ENCODE measurements at places on chromosomes 5 and 9.

DNA sequence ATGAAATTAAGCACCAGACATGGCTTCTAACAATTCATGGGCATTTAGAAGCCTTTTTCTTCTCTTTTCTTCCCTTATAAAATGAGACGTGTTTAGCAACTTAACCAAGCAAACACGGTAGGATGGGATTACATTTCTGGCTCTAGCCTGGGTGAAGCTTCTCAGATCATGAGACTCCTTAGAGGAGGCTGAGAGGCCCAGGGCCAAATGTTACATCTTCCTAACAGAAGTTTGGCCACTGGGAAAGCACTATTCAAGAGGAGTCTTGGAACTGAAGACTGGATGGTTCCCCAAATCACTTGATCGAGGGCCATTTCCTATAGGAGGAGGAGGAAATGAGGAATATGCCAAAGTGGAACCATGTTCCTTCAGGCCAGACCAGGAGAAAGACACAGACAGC, 1.9 kb downstream of the GABRP start:
- no peak for DNase-seq

- DNase-seq = no peak
Measured at GRCh38 chr5:24183981-24184380, 460.8 kb downstream of the CDH10 start.

DNA sequence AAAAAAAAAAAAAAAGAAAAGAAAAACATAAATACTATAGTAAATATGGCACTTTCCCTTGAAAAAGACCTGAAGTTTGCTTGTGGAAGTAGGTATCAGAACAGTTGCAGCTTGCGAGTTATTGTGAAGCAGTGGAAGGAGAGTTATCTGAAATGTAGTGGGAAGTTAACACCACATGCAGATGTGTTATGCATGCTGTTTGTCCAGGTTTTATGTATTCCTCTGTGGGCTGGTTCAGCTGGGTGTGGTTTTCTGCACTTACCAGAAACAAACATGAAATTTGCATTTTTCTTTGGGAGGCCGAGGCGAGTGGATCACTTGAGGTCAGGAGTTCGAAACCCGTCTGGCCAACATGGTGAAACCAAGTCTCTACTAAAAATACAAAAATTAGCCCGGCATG, 42.1 kb upstream of the CTNNA1 start:
- no peak for DNase-seq

DNA sequence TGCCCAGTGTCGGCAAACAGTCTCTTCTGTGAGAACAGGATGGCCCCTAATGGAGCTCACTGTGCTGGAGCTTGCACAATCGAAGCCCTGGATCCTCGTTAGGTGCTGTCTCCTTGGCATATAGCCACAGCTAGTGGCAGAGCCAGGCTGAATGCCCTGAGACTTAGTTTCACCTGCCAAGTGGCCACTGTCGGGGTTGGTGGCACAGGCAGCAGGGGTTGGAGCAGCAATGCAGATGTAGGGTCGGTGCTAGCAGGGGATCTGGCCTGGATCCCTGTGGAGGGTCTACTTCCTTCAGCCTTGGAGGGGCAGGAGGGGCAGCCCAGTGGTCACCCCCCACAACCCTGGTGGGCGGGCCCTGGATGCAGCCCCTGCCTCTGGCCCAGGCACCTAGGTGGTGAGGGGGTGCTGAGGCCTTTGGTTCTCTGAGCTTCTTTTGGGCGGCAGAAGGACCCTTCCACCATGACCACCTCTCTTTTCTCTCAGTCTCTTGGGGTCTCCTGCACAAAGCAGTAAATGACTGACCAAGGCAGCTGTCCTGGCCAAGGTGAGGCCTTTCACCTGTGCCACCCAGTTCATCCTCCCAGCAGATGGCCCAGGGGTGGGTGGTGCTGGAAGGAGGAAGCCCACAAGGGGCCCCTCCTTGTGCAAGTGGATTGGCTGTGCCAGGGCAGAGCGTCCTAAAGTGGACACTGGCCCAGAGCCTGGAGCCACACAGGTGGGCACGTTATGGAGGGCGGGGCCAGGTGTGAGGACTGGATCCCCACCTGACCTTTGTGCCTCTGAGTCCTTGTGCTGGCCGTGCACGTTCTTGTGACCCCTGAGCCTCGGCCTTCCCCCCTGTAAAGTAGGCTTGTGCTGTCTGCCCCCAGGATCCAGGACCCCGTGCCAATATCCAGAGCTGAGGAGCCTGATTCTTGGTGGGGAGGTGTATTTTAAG, 44.8 kb downstream of the PHF2 start:
- no peak for DNase-seq

DNA sequence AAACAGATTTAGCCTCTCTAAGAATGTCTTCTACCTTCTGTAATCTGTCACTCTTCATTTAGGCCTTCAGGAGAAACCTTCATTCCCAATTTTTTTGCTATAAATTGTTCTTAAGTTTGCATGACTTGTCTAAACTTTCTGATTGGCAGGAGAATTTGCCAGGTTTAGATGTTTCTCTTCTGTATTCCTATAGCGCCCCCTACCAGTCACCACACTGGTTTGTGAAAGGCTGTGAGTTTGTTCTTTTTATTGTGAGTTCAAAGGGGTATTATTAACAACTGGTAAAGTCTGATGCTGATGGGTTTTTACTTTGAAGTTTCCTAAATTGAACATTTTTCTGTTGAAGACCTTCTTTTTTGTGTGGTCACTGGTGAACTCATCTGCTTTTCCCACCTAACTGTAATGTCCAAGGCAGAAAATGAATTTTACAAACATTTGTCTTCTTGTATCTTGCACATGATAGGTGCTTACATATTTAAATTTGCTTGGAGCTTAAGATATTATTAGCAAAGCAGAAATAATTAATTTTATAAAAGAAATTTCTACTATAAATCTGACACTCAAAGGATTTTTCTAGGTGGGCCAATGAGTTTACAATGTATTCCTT, 18.4 kb upstream of the F2RL2 start:
- DNase-seq = no peak

DNA sequence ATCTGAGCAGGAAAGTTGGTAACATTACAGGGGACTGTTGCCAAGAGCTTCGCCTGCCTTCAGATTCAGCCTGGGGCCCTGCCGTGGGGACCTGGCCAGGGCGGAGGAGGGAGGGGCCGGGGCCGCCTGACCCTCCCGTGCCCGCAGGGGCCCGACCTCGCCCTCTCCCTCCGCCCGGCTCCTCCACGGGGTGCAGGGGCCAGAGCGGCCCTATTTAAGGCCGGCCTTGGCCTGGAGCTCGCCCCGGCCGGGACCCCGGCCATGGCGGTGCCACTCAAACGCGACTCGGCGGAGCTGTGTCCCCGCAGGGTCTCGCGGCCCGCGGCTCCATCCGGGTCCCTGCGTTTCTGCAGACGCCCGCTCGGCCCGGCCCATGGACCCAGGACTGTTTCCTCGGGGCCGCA, 757 bp downstream of the TMEM250 start:
- no peak for DNase-seq

DNA sequence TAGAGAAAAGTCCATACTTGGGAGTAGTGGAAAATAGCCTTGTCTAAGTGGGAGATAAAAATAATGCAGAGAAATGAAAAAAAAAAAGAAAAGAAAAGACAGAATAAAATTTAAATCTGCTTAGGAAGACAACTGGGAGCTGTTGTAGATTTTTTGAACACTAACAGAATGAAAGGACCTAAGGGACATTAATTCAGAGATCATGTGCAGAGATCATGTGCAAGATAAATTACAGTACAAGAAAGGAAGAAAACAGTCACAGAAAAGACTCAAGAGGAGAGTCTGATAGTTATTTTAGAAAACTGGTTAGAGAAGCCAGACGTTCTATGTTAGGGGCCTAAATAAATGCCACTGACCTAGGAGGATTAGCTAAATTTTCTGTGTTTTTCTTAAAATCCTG, 1226.8 kb upstream of the NUDT12 start:
- no peak for DNase-seq

- no peak for DNase-seq
Measured at GRCh38 chr5:56161439-56161823, 71.7 kb downstream of the ANKRD55 start.

DNA sequence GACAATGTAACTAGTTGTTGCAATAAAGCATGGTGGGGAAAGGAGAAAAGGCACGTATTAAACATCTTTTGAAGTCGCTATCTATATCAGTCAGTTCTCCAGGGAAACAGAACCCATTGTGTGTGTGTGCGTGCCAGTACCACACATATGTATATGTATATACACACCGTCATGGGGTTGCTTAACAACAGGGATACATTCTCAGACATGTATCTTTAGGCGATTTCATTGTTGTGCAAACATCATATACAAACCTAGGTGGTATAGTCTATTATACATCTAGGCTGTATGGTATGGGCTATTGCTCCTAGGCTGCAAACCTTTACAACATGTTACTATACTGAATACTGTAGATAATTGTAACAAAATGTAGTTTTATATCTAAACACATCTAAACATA, 2.3 kb downstream of the CDKN2B-AS1 start:
- DNase-seq = no peak

DNA sequence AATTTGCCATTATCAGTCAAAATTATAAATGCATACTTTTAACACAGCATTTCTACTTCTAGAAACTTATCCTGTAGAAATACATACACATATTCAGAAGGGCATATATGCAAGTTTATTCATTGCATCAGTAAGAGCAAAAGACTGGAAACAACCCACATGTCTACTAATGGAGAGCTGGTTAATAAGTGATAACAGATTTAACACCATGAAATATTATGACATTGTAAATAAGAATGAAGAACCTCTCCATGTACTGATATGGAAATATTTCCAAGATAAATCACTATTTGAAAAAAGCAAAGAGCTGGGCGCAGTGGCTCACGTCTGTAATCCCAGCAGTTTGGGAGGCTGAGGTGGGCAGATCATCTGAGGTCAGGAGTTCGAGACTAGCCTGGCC, 54.5 kb downstream of the ELOVL7 start:
- DNase-seq = no peak

DNA sequence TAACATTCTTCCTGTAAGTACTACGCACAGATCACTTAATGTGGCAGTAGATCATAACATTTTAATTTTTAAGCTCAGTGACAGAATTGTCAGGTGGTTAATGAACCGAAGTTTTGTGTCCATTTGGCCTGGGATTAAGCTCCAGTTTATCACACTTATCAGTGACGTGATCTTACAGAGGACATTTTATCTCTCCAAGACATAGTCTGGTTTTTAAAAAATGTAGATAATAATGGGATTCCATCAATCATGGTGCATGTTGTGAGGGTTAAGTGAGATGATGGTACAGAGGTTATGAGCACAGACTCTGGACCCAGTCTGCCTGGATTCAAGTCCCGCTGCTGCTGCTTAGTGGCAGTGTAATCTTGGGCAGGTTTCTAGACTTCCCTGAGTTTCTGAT, 66.0 kb upstream of the ZFAND5 start:
- DNase-seq = no peak

DNA sequence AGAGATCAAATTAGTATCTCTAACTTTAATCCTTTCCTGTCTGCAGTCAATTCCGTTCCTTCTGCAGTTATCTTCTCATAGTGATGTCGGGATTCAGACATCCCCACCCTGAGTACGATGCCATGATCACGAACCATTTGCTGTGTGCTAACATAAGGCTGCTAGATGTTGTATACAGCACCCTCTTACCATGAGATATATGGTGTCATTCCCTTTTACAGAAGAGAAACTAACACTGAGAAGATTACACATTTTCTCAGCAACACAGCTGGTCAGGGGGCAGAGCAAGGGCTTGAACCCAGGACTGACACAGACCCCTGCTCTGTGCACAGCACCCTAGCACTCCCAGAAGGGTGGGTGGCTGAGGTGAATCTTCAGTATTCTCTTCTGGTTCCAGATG, 46.9 kb upstream of the HSD17B4 start:
- DNase-seq = no peak

GRCh38 chr5:44538797-44539601, 149.8 kb upstream of the FGF10 start:
- no peak for DNase-seq

GRCh38 chr5:55897905-55898304, 46.7 kb downstream of the IL31RA start:
- peak; percentile 50 for DNase-seq

- DNase-seq = no peak
Measured at GRCh38 chr5:93454896-93455295, 126.1 kb downstream of the NR2F1-AS1 start.

- DNase-seq = peak; percentile 50
Measured at GRCh38 chr5:58259685-58260152, 200.2 kb downstream of the PLK2 start.

DNA sequence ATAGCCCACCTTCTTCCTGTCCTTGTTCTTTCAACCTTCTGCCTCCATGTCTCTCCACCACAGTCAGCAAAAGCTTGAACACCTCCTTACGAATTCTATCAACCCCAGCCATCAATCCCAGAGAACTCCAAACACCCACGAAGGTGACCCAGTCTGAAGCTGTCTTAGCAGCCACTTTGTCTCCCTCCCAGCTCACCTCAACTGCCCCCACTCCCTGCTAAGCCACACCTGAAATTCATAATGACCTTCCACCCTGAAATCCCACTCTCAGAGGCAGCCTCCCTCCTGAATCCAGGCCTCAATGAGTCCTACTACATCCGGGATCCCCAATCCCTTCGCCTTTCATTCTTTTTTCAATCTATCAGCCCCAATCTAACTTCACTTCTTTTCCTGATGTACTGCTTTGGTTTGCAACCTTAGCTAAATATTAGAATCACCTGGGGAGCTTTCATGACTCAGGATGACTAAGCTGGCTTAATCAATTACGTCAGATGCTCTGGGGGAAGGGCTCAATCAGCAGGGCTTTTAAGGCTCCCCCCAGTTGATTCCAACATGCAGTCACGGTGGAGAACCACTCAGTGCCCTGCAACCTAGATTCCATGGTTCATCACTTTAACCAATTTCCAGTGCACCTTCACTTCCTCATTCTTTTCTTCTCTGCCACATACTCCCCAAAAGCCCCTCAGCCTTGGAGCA, 32.2 kb downstream of the BHMT start:
- DNase-seq = no peak

DNA sequence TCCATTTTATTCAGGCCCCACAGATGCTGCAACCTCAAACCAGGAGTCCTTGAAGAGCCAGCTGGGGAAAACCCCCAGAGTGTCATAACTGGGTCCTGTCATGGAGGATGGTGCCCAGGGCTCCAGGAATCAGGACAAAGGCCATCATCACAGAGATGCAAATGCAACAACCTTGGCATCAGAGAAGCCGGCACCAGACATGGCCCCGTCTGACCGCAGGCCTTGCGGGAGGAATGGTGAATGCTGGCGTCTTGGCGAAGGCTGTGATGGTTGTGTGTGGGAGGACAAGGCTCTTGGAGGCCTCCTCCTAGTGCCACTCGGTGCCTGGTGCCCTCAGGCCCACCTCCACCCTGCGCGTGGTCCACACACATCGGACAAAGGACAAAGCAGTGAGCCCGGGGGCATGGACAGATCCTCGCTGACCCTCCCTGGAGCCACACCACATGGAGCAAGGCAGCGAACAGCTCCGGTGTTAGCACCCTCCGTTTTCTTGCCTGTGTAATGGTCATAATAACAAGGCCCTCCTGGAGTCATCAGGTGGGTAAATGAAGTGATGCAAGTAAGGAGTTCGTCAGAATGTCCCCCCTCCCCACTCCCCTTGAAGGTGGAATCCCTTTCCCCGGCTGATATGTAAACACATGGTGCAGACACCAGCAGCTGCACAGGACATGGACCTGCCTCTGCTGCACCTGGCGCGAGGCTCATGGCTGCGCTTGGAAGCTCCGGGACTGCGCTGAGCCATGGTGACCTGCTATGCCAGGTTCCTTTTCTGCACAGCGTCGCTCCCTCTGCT, 380.7 kb downstream of the IRX2 start:
- no peak for DNase-seq
